Stimulated activated CD4-positive, alpha-beta T cell treated with anti-CD3 and anti-CD28 coated beads, TNF-alpha, amount 100 ng/mL, for 24 hours (primary cell): ENCODE measurements at places on chromosomes 4 and X.

GRCh38 chrX:24494647-24495075, 29.6 kb downstream of the PDK3 start:
- DNase-seq = no peak

DNA sequence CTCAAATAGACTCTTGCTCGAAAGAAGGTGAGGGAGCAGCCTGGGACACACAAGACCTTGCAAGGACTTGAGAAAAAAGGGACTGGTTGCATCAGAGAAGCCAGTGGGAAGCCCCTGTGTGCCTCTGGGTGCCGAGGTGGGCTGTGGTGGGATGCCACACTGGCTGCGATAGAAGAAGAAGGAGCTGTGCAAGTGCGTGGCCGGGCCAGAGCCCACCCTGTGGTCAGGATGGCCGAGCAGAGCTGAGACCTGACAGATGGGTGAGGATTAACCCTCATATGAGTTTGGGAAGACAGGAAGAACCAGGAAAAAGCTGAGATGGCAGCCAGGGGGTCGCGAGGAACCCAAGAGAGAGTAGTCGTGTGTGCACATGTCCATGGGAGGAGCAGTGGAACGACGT, 44.6 kb upstream of the HGFAC start:
- no peak for DNase-seq

DNA sequence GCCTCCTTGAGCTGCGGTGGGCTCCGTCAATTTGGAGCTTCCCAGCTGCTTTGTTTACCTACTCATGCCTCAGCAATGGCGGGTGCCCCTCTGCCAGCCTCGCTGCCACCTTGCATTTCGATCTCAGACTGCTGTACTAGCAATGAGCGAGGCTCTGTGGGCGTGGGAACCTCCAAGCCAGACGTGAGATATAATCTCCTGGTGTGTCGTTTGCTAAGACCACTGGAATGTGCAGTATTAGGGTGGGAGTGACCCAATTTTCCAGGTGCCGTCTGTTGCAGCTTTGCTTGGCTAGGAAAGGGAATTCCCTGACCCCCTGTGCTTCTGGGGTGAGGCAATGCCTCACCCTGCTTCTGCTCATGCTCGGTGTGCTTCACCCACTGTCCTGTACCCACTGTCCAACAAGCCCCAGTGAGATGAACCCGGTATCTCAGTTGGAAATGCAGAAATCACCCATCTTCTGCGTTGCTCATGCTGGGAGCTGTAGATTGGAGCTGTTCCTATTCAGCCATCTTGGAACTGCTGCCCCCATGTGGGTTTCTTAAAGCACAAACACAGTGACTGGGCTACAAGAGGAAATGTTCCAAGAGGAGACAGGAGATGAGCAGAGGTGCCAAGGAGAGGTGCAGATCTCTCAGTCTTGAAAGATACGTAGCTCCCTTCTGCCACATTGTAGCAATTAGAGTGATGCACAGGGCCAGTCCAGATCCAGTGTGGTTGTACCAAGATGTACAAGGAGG, 193.0 kb upstream of the IGFBP7 start:
- no peak for DNase-seq

DNA sequence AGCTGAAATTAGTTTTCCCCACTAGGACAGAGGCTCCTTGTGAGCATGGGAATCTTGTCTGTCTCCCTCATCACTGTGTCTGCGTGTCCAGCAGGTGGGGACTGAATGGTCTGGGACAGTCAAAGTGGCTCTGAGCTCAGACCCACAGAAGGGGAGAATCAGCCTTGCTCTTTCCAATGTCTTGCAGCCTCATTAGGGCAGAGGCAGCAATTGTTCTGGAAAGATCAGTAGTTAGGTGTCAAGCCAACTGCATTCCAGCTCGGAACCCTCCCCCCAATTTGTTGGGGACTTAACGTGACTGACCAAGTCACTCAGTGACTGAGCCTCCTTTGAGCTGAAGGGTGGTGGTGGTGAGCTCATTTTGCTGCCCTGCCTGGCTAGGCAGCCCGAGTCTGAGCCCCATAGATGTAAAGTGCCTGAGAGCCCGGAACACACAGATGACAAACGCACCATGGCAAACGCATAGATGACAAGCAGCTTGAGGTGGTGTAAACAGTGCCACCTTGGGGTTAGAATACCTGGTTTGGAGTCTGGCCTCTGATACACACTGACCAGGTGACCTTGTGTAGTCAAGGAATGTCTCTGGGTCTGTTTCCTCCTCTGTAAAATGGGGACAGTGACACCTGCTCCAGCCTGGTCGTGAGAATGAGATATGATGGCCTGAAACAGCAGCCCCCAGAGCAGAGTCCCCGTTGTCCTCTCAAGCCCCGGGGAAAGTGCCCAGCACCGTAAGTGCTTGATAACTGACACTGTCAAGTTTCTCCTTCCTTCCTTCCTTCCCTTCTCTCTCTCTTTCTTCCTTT, 2.7 kb upstream of the SORCS2 start:
- no peak for DNase-seq

GRCh38 chrX:78555401-78555980, 103.6 kb downstream of the RTL3 start:
- DNase-seq = no peak

DNA sequence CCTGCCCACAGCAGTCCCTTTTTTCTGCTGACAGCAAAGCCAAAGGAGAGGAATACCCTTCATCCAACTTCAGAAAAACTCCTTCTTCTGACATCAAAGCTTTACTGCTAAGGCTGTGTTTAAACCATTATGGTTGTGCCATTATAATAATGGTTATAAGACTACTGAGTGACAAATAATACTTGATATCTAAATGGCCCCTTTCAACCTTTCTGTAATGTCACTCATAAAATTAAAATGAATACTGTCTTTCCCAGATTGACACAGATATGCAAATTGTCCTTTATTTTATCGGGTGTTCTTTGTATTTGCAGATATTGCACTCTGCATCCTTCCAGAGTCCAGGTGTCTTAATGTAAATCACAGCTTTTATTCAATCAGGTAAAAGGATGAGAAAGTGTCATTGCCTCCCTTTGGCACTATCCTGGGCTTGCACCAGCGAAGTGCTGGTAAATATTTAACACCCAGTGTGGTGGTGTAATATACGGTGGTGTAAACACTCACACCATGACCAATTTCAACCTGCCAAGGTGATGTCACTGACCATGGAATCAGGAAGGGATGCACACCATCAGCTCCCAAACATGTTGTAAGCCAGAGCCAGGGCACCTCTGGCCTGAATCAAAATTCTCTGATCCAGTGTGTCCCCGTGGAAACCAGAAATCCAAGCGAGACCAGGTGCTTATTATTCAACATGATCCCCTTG, 139.4 kb upstream of the TENM3 start:
- no peak for DNase-seq

DNA sequence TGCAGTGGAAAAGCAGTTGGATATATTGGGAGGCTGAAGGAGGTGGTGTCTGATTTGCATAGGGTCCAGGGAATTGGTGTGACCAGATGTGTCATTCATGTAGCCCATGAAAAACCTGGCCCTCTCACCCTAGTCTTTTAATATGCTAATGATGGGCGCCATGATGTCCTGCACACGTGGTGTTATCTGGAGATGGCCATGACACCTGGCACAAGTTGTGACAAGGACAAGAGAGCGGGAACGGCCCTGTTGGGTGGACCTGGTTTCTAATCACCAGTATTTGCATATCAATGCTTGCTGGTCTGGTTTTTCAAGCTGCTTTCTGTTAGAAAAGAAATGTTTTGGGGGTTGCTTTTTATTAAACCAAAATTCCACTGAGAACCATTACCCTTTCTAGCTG, 87.4 kb downstream of the ZXDA start:
- no peak for DNase-seq
